H54 (cell line): ENCODE measurements at places on chromosomes 11 and 22.

DNA sequence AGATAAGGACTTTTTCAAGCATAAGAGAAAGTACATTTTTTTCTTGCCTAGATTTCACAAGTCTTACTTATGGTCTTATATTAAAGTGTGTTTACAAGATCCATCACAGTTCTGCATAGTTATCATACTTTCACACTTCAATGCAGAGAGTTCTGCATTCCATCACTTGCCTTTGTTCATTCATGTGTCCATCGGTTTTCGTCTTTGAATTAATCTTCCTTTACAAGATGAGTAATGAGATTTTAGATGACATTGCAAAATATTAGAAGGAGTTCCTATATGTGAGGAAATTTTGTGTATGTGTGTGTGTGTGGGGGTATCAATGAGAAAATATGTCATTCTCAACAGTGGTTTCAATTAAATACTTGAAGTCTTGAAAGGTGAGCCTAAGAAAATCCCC, 98.1 kb upstream of the GUCY1A2 start:
- DNase-seq: no peak

DNA sequence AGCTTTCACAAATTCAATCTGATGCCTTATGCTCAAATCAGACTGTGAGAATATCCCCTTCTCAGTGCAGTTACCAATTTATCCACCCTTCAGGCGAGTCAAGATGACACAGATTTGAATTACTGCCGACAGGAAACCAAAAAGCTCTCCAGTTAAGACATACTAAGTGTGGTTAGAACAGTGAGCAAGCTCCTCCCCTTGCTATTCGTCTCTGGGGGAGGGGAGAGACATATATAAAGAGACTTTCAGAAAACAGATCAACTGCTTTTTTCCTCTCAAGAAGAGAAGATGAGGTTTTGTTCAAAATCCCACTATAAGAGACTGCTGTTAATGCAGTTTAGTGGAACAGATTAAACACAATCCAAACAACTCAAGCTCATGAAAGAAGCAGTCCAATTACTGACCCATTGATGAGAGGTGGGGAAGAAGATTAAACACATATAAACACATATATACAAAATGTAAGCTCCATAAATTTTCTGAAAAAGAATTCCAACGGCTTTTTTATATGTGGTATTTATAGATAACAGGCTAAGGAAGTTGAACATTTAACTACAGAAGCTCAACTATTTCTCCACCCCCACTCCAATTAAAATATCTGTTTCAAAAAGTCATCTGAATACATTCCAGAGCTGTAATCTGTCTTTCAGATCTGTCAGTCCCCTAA, 102.7 kb downstream of the MRTFA start:
- DNase-seq: peak; percentile 31

- DNase-seq: no peak
These were observed 103.1 kb upstream of the PITPNB start for GRCh38 chr22:28021998-28022660.

DNA sequence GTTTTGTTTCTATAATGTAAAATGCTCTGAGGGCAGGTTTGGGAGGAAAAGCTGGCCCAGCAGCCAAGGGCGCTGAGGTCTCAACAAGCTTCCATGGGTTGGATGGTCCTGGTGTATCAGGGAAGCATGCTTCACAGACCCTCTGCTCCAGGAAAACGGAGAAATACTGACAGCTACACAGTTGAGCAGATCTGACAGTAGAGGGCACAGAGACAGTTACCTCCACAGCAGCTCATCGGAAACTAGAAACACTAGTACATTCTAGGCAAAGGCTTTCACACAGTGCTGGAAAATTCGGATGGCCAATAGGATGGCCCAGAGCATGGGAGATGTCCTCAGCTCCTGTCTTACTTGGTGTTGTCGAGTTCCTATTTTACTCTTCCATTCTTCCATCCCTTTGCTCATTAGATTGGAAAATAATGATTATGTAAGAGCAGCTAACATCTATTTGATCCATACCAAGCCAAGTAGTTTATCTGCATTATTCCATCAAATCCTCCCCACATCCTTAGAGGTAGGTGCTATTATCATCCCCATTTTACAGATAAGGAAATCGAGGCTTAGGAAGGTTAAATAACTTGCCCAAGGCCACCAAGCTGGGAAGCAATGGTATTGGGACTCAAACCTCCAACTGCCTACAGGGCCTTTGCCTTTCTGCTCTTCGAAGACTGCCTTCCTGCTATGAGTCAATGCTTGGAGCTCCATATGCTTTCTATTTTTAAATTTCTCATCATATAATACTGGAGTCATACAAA, 28.3 kb downstream of the LMO2 start:
- DNase-seq: no peak

DNA sequence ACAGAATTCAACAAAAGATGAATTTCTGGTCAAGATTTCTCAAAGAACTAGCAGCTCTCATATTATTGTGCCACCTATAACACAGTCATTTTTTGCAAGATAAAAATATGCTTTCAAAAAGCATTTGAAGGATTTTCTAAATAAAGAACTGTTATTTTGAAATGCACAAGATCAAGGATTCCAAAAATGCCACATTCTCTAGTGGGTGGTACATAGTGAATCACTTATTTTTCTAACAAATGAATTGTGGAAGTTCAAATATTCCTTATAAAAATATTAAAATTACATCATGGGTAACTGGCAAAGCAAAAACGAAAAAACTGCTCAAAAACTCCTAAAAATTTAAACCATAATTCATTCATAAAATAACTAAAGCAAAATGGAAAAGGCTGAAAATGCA, 2.1 kb downstream of the RNF141 start:
- no peak for DNase-seq

DNA sequence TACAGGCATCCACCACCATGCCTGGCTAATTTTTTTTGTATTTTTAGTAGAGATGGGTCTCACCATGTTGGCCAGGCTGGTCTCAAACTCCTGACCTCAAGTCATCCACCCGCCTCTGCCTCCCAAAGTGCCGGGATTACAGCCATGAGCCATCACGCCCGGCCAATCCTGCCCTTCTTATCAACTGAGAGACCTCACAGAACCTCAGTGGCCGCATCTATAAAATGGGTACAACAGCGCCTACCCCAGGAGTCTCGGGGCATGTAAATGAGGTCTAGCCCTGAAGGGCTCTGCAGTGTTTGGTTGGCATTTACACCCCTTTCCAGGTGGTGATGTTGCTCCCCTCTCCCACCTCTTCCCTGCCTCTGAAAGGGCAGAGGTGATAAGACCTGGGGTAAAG, 11.7 kb downstream of the SYNGR1 start:
- DNase-seq: no peak

- DNase-seq: no peak
These were observed 17.5 kb upstream of the TXNRD2 start for GRCh38 chr22:19959043-19959586.

- DNase-seq: no peak
These were observed 72.8 kb upstream of the CDON start for GRCh38 chr11:126135235-126136176.
